ENCODE measurements at places on chromosomes 2 and 18.

DNA sequence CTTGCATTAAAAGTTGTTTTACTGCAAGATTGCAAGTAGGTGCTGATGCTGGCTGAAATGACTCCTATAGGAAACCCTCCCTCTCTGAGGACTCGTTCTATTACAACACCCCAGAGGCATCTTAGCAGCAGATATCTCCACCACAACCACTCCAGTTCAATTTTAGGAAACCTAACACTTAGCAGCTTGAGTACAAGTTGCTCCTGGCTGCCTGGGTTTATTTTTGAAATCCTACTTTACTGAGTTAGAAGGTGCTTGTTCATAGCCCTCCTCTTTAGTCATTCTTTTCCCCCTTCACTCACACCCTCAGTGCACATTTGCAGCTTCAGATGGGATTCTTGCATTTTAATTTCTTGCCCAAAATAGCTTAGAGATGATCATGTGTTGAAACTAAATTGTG lies 111.5 kb downstream of the MTCL1 start:
- no peak for DNase-seq

DNA sequence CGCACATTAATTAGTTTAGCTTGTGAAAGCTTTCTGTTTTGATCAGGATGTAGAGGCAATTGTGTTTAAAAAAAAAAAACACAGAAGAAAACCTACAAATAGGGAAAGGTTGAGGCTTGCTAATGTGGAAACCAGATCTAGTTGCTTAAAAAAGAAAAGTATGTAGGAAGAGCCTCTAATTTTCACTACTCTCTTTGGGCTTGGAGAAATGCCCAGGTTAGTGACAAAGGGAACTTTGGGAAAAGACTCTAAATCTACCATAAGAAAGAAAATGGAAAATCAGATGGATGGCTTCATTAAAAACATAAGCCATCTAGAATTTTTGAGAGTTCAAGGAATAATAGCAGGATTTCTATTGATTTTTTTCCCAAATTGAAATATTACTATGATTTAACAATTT lies 47.3 kb upstream of the SLC38A11 start:
- no peak for DNase-seq

DNA sequence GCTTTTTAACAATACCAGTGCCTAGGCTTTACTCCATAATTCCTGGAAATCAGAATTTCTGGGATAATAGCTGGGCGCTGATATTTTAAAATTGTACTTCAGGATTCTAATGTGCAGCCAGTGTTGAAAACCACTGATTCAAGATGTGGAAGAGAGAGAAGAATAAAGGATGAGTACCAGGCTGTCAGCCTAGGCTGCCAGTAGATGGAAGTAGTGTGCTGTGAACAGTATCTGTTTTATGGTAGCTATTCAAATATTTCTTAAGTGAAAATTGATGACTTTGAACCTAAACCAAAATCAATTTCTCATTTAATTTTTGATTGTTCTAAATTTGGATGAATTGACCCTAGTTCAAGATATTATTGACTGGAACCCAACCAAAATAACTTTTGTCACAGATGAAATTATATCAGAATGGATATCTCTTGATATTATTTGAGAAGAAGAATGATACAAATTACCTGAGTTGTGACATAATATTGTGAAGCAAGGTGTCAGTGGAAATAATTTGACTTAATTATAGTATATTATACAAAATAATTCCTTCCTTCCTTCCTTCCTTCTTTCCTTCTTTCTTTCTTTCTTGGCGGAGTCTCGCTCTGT lies 88.0 kb downstream of the COMMD1 start:
- DNase-seq: peak; percentile 61

DNA sequence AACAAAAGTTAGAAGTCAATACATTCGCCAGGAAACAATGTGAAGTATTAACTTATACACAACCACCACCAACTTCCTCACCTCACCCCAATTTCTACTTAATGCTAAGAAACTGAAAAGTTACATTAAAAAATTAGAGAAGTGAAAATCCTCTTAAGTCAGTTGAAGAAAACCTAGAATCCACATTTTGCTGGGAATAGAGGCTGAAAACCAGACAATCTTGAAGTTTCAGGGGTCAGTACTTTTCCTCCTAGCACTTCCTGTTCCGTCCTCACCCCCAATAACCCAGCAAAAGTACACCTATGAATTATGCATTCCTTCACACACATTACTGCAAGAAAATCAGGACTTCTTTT lies 6.3 kb downstream of the YES1 start:
- DNase-seq: no peak

DNA sequence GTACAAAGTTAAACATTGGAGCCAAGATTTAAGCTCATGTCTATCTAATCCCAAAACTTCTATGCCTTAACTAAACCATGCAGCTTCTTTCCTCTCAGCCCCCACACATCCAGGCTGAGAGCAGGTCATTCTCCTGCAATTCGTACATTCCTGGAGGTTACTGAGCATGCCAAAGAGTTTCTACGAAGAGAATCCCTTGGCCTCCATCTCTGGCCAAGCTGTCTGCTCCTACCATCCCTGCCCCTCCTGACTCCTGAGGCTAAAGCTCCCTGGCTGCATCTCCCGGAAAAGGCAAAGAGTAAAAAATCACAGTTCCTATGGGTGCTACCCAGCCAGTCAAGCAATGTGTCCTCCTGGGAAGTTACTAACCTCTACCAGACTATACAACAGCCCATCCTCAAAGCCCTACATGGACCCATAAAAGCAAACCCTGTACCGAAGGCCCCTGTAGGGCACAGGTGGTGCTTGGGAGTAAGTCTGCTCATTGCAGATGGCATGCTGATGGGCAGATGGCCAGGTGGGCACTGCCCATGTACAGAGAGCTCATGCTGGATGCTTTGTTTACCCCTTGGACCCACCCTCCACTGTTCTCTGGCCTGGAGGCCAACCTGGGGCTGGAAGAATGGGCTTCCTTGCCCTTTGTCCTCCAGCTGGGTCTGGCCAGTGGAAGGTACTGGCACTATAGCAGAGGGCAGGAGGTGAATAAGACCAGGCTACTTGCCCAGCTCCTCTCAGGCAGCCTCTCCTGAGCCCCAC lies 99.5 kb downstream of the TTC32 start:
- DNase-seq: no peak

DNA sequence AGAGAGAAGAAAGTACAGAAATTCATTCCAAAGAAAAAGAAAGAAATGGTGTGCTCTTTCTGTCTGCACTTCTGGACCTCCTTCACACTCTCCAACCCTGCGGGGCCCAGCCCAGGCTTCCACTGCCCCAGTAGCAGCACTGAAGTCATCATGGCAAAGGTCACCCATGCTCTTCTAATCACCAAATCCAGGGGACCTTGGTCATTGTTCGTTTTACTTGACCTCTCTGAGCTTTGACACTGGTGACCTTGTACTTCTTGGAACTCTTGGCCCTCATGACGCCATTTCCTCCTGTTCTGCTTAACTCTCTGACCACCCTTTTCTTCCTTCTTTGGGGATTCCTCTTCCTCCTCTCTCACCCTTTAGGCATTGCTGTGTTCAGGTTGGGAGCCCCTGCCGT lies 105.6 kb downstream of the SMAD7 start:
- DNase-seq: no peak

GRCh38 chr18:61173554-61173953 lies 159.7 kb upstream of the CDH20 start:
- no peak for DNase-seq

DNA sequence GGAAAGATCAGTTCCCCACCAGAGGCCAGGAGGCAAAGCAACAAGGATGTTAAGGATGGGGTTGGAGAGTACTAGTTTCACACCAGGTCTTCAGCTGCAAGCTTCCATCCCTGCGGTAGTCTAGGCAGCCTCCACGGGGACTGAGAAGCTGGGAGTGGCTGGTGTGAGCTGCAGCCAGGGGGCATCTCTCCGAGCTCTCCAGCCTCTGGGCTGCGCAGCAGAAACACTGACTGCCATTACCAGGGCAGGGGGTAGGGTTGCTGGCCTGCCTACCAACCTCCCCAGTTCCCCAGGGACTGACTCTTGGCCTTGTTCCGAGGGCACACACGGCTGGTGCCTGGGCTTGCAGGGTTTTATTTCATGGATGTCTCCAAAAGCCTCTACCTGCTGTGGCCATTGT lies 15.9 kb downstream of the GATA6 start:
- DNase-seq: peak; percentile 30

All from NCI-H526 (cell line).